ENCODE measurements at places on chromosomes 12 and 14.

GRCh38 chr14:32470161-32470715, 141.1 kb downstream of the AKAP6 start:
- DNase-seq = no peak

DNA sequence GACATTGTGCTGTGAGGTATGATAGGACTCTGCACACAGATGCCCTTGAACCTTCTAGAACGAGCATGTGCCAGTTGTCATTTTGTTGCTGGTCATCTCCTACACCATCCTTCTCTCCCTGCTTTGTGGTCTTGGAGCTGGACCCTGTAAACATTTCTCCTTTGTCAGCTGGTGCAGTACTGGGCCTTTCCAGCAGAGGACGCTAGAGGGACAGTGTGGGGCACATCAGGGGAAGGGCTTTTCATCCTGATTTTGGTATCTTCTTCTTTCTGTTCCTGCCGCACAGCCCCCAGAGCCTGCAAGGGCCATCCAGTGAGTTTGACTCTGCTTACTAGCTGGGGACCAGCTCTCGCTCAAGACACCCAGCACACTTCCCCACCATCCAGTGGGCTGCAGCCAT, 484.6 kb downstream of the AACS start:
- DNase-seq = no peak

- no peak for DNase-seq
Measured at GRCh38 chr14:77305696-77306095, 15.0 kb downstream of the POMT2 start.

- DNase-seq = no peak
Measured at GRCh38 chr14:61644834-61645233, 50.5 kb upstream of the HIF1A start.

- DNase-seq = no peak
Measured at GRCh38 chr12:69348162-69348938, at the start of gene LYZ. Gene LYZ (plus strand): TSS chr12:69348381. CDS start chr12:69348409, 28 bp downstream.

DNA sequence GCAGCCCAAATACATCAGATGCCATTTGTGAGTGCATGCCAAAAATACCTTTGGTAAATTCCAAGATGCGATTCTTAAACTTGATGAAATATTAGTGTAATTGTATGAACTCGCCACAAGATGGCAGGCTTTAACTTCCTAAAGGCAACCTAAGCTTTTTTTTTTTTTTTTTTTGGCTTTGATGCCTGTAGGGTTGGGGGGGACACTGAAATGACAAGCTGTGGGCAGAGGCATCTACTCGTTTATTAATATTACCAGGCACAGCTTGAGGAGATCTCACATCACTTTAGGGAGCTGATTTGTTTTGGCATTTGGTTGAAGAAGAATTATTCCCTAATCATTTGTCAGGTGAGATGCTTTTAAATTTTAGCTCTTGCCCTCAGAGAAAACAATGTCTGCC, 126.7 kb upstream of the CCDC196 start:
- DNase-seq = no peak

- DNase-seq = no peak
Measured at GRCh38 chr12:100953217-100953616, 158.6 kb downstream of the ANO4 start.

GRCh38 chr12:51270951-51271518, 820 bp upstream of the SMAGP start:
- no peak for DNase-seq

DNA sequence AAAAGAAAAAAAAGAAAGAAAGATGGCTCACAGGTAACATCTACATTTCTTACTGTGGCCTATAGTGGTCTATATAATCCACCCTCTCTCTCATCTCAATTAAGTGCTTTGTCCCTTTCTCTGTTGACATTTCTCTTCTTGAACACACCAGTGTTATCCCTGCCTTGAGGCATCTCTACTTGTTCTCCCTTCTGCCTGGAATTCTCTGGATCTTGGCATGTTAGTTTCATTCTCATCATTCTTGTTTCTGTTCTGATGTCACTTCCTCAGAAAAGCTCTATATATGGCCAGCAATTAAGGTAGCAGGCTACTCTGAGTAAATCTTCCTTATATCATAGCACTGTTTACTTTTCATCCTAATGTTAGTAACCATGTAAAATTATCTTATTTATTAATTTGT, 155.7 kb upstream of the PDZRN4 start:
- no peak for DNase-seq

GRCh38 chr14:50798048-50798421, 32.9 kb downstream of the NIN start:
- no peak for DNase-seq

DNA sequence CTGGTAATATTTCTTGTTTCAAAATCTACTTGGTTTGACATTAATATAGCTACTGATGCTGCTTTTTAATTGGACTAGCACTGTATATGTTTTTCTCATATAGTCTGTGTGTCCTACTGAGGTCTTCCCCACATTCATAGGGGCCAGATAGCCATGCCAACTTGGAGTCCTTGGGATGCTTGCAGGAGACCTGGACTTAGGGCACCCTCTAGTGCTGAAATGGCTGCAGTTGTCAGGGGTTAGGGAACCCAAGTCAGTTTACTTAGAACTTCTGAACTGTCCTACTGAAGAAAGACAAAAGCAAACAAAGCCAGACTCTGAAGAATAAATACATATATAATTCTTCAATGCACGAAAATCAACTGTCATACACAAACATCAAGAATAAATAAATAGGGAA, 279.9 kb upstream of the SYT1 start:
- no peak for DNase-seq

DNA sequence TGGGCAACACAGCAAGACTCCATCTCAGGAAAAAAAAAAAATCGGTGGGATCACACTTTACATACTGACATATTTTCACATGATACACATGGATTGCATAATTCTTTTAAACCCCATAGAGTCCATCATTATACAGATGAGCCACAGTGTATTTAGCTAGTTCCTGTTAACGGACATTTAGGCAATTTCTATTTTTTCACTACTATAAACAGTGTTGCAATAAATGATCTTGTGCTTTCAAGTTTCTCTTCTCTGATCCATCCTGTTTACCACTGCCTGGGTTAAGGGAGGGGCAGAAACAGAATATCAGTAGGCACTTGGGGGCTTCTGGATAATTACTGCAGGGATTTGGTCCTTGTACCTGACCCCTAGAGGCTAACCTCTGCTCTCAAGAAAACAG, 43.4 kb upstream of the SPTLC2 start:
- DNase-seq = no peak

DNA sequence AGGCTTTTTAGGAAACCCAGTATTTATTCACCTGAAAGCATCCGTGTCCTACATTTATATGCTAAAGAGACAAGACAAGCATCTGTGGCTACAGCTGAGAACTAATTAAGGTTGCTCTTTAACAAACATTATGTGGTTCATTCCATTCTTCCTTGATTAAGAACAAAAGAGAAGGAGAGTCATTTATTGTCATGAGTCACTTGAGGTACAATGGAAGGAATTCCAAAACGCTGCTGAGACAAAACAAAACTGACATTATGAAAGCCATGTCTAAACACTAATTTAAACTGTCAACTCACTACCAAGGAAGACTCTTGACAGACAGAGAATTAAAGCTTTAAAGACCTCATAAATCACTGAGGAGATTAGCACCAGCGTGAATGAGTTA, 214.4 kb downstream of the BMP4 start:
- DNase-seq = no peak

DNA sequence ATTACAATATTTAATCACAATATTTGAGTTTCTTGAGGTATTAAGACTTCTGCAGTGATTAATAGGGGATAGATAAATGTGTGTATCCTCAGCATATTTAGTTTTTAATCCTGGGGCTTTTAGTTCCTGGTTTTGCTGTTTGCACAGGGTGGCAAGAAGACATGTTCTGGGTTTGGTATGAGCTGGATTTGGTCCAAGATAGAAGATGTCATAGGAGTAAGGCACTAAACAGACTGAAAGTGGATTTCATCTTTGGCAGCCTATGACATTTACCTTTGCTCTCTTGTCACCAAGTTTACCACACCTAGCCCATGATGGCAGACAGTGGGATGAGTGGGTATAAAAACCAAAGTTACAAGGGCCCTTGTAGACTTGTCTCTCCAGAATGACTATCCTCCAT, 168.2 kb downstream of the LRRK2 start:
- no peak for DNase-seq

GRCh38 chr12:86827409-86827808, 571.2 kb upstream of the MGAT4C start:
- no peak for DNase-seq

DNA sequence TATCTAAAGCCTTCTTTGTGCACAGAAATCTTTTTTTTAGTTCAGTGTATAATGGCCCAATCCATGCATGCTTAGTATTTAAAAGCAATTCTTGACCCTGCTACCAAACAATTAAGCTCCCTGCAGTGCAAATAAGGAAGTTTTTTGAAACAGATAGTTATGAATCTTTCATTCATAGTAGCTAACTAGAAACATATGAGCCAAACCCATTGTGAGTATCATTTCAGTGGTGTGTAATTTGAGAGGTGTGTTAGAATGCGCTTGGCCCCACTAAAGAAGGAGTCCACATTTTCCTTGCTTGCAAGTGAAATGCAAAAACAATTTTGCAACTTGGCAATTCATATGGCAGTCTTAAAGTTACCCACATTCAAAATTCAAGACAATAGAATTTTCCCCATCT, 14.4 kb downstream of the EPS8 start:
- DNase-seq = no peak

DNA sequence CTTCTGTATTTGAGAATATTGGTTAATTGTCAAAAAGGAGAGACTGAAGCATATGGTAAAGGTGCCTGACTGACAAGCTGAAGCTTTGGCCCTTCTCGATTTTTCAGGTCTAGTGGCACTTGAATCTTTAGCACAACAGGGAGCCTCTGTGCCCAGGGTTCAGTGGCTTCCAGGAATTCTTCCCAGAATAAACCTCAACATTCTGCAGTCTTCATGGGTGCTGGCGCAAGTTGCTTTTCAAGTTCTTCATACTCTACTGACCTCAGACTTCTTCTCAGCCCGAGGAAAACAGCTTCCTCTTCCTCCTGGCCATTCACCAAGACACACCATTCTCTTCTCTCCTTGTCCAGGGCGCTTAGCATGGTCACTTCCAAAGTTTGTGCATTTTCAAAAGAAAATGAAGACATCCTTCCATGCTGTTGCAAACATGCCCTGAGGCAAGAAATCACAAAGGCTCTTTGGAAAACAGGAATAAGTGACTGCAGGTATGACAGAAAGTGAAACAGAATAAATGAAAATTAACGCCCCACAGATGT, 89.9 kb downstream of the MGST1 start:
- DNase-seq = no peak

All from activated naive CD8-positive, alpha-beta T cell treated with anti-CD3 and anti-CD28 coated beads, Interleukin-2, amount 50 U/mL, for 16 hours (primary cell).